ENCODE measurements at places on chromosomes 3 and 15.

DNA sequence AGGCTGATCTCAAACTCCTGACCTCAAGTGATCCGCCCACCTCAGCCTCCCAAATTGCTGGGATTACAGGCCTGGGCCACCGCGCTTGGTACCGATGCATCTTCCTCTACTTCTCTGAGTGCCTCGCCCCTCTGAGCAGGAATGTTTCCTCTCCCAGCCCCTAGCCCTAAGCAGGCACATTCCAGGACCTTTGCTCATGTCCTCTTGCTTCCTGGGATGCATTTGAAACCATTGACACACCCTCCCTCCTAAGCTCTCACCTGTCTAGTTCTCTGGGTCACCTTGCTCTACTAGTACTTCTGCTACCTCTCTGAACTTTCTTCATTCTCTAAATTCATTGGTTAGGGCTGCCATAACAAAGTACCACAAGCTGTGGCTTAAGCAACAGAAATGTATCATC, 17.9 kb upstream of the UACA start:
- no peak for DNase-seq

DNA sequence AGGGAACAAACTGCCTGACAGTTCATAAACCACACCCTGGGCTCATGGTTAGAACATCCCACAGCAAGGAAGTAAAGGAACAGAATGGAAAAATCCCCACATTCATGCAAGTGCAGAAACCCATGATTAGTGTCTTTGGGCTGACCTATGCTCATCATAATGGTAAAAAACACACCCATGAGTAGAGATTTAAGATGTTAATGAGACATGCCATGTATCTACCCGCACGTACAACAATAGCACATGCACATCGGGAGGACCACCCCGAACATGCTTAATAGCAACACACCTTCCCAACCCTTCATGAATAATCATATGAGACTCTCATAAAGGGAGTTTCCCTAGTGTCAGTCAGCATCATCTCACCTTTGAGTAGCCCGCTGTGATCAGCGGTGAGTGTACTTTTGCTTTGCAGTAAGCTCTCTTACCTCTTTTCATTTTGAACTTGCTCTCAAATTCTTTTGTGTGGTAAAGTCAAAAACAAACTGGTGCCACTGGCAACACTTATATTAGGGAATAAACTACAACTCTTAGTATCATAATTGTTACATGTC, 23.2 kb downstream of the ZBED2 start:
- DNase-seq: no peak

DNA sequence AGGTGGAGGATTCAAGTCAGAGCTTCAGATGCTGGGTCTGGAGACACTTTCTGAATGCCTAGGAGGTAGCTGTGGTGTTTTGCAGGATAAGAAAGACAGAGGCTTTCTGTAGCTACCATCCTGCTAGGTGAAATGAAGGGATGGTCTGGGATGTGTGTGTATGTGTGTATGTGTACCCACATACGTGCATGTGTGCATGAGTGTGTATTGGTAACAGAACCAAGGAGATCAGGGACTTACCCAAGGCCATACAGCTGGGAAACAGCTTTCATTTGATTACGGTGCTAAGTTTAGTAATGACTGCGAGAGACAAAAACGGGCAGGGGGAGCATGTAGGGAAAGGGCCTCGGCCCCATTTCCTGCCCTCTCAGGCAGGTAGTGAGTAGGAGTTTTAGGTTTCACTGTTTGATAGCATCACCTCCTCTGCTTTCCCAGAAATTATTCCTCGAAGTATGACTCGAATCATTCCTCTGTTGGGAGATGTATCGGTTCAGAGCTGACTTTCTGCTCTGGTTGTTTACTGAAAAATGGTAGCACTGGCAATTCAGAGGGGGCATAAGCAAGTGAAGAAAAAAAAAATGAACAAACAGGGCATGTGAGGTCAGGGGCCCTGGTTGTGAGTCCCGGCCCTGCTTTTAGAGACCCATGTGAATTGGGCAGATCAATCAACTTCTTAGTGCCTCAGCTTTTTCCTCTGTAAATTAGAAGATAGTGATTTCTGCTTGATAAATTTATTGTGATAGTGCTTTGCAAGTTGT, 130.7 kb downstream of the LPP start:
- no peak for DNase-seq

GRCh38 chr3:190118438-190118837, 2.3 kb downstream of the P3H2 start:
- no peak for DNase-seq

GRCh38 chr3:50255251-50255615, 13.7 kb upstream of the SEMA3B start:
- DNase-seq: no peak

- DNase-seq: no peak
Observed at GRCh38 chr3:47019201-47019600, 39.7 kb downstream of the NBEAL2 start.

DNA sequence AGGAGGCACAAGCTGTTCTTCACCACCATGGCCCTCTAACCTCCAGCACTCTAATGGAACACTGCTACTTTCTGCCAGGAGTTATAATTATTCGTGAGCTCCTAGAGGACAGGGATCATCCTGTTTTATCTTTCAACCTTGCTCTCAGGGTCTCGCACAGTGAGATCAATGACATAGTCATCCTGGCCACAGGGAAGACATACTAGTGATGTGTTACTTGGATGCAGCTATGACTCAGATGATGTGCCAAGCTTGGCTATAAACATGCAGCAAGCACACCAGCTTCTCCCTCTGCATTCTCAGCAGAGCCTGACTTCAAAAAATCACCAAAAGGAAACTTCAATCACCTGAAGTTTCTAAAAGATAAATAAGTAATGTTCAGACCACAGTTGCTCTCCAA, 203.8 kb upstream of the HES1 start:
- DNase-seq: no peak

DNA sequence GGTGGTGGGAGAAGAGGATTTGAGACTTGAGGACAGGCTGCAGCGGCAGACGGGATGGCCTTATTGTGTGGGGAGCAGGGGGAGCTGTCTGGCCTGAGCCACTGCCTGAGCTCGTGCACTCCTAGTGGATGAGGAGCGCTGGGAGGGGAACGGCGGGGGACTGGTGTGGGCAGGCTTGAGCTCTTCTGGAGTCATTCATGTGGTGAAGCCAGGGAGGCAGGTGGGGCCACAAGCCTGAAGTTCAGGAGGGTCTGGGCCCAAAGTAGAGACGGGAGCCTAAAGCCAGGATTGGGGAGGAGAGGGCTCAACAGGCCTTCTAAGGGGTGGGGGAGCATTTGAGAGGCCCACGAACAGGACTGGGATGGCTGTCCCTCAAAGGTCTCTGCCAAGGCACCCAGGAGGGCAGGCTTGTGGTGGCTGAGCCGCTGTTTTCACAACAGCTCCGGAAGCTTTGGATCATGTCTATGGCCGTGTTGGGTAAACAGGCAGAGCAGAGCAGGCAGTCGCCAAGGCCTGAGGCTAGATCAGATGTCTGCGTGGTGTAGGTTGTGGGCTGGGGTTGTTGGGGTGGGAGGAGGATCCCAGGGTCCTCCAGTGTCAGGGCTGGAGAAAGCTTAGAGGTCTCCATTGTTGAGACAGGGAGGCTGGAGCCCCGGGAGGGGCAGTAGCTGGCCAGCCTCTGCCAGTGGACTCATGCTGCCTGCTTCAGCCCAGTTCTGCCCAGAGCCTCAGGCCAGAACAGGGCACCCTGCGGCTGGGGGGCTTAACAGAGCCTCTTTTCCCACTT, 8.2 kb downstream of the PRKCD start:
- no peak for DNase-seq

DNA sequence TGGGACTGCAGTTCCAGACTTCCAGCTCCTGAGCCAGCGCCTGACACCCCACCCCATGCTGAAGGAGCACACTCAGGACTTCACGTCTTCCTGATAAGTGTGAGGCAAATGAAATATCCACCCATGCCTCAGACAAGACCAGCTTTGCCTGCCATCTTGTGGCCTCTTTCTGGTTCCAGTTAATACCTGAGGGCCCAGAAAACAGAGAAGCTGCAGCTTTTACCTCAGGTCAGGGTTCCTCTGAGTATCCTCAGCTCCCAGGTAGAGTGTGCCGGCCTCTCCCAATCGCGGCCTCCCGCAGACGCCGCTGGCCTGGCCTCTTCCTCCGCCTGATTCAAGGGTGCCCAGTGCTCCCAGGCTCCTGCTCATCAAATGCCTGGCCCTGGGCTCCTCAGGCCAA, 5.1 kb upstream of the KLHL6 start:
- peak; percentile 46 for DNase-seq

DNA sequence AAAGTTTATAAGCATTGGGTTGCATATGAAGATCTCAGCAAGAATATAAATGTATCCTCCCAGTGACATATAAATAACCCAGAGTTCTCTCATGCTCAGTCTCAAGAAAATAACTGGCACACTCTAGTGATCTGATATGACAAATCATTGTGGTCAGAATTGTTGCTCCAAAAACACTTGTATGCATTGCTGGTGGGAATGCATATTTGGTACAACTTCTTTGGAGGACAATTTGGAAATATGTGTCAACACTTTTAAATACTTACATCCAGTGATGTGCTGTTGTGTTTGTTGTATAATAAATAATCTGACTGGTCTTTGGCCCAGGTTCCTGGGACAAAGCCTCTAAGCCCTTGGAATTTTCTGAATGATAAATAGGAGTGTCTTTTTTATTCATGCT, 66.7 kb upstream of the STT3B start:
- no peak for DNase-seq

DNA sequence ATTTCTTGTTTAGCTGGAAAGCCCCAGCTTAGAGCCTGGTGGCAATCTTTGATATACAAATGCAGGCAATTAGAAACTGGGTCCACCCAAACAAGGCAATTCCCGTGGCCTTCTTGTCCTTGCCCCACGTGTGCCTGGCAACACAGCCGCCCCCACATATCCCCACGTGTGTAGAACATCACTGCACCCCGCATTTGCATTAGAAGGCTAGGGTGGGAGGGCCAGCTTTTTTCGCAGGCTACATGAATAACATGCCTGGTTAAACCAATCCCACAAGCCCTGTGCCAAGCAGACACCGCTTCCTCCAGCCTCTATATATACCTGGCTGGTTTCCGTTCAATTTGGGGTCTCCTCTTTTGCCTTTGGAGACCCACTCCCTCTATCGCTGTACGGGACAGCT, 250.2 kb downstream of the ZNF385D start:
- no peak for DNase-seq

DNA sequence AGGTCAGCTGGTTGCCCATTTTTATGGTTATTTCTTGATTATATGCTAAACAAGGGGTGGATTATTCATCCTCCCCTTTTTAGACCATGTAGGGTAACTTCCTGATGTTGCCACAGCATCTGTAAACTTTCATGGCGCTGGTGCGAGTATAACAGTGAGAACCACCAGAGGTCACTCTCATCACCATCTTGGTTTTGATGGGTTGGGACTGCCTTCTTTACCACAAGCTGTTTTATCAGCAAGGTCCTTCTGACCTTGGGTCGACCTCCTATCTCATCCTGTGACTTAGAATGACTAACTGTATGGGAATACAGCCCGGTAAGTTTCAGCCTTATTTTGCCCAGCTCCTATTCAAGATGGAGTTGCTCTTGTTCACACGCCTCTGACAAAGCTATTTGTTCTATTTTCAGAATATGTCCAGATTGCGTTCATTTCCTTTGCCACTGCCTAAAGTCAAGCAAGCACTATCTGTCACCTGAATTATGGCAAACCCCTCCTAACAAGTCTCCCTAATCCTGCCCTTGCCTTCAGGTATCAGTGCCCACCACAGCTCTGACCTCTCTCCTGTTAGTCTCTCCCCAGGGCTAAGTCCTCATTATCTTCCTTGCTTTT, 308.5 kb downstream of the ROBO2 start:
- peak; percentile 63 for DNase-seq

- DNase-seq: no peak
Observed at GRCh38 chr3:142947352-142947751, 16.1 kb downstream of the PAQR9 start.

GRCh38 chr3:27713078-27713423, 9.1 kb downstream of the EOMES start:
- DNase-seq: no peak

GRCh38 chr3:8953313-8953712, 10.0 kb downstream of the RAD18 start:
- no peak for DNase-seq

- no peak for DNase-seq
Observed at GRCh38 chr3:196843435-196844110, 24.1 kb upstream of the SENP5 start.

DNA sequence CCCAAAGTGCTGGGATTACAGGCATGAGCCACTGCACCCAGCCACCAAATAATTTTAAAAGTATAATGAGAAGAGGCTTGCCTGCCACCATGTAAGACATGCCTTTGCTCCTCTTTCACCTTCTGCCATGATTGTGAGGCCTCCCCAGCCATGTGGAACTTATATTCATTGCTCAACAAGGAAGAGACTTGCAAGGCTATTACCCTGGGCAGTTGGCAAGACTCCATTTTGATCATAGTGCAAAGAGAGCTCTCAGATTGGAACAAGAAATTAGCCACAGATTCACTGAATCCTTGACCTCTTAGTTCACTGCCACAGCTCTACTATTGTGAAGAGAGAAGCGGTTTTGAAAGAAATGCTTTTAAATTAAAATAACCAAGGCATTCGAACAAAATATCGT, 6.1 kb downstream of the SCAP start:
- DNase-seq: no peak

GRCh38 chr3:14480207-14481017, 59.7 kb downstream of the GRIP2 start:
- DNase-seq: peak; percentile 60

GRCh38 chr15:71291723-71292122, 176.5 kb downstream of the THSD4 start:
- no peak for DNase-seq

DNA sequence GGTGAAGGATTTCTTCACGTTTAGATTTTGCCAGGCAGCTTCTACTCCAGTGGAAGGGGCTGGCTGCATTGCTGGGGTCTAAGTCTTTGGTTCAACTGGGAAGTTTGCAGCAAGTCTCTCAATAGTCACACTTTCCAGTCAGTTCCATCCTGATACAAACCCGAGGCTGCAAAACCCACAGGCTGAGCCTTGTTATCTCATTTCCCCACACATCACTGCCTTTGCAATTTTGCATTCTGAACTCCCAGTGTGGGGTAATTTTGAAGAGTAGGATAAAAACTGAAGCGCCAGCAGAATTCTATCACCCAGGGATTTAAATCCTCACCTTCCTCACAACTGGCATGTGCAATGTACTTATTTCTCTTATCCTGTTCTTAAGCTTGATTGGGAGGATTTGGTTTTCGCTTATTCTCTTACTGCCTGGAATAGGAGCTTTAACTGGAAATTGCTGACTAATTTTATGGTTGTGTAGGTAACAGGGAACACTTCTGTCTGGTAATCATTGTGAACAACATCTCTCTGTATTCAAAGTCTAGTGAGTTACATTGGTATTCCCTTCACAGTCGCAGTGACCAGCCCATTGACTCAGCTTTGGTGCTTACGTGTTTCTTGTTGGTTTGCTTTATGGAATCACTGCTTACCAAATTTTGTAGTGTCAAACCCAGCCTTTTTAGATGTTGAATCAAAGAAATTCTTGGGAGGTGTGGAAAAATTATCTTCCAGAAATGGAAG, 142.0 kb upstream of the TOPAZ1 start:
- DNase-seq: peak; percentile 26

GRCh38 chr15:90934256-90934948, 683 bp upstream of the UNC45A start:
- peak; percentile 92 for DNase-seq

Data from hepatocyte (in vitro differentiated cells).